Metanephros (tissue), 2 donors: ENCODE measurements at places on chromosomes 4 and X. TPM values are rescaled to one million over a fixed set of nuclear protein-coding genes. Genes with fewer than 3 reads are reported as not detected.

IL9R gene
- 0.12 TPM for total RNA-seq

NOX1 gene
- total RNA-seq = not detected

SLC9B1 gene
- 5.0 TPM for total RNA-seq

GABRE gene
- total RNA-seq = 31.9 TPM

SMIM31 gene
- total RNA-seq = not detected

MAGEB1 gene
- total RNA-seq = not detected

MAOB gene
- total RNA-seq = 12.9 TPM

HSD17B13 gene
- total RNA-seq = 0.12 TPM

SLC2A9 gene
- 15.0 TPM for total RNA-seq

ITIH6 gene
- total RNA-seq = not detected

DSPP gene
- not detected for total RNA-seq

SORCS2 gene
- total RNA-seq = 7.1 TPM

TCEAL7 gene
- total RNA-seq = 26.8 TPM

CDKL5 gene
- 17.2 TPM for total RNA-seq

RAB39B gene
- 2.0 TPM for total RNA-seq

MAML3 gene
- total RNA-seq = 15.5 TPM

HCFC1 gene
- total RNA-seq = 56.3 TPM

SLC4A4 gene
- 63.1 TPM for total RNA-seq

WDR17 gene
- total RNA-seq = 6.0 TPM

GRPEL1 gene
- total RNA-seq = 12.6 TPM

ARX gene
- total RNA-seq = 0.06 TPM

LSM6 gene
- total RNA-seq = 72.0 TPM

PCDH10 gene
- 3.4 TPM for total RNA-seq

MMRN1 gene
- 5.1 TPM for total RNA-seq

NIPAL1 gene
- 6.8 TPM for total RNA-seq

ATP1B4 gene
- total RNA-seq = 31.2 TPM

CCDC120 gene
- 6.4 TPM for total RNA-seq

ELOVL6 gene
- 15.0 TPM for total RNA-seq

MND1 gene
- 4.4 TPM for total RNA-seq

ZCCHC12 gene
- 1.2 TPM for total RNA-seq

TRAM1L1 gene
- 9.9 TPM for total RNA-seq

STPG2 gene
- 1.4 TPM for total RNA-seq

TCP11X2 gene
- total RNA-seq = 1.4 TPM

ARHGAP6 gene
- 23.9 TPM for total RNA-seq

NLGN3 gene
- 2.2 TPM for total RNA-seq

TBX22 gene
- total RNA-seq = 2.8 TPM

IQCM gene
- not detected for total RNA-seq

FAM47A gene
- total RNA-seq = not detected

NAA11 gene
- not detected for total RNA-seq

CXCL3 gene
- 2.6 TPM for total RNA-seq

VGLL1 gene
- 5.4 TPM for total RNA-seq

TCEAL5 gene
- total RNA-seq = 1.6 TPM

NCAPG gene
- total RNA-seq = 12.6 TPM

RTL9 gene
- 0.18 TPM for total RNA-seq

NALF2 gene
- total RNA-seq = 0.23 TPM

ZMAT1 gene
- total RNA-seq = 7.1 TPM

DGKK gene
- total RNA-seq = 3.2 TPM

S100G gene
- total RNA-seq = not detected

SNCA gene
- 80.4 TPM for total RNA-seq

RS1 gene
- not detected for total RNA-seq

TKTL2 gene
- not detected for total RNA-seq

FRAS1 gene
- total RNA-seq = 125 TPM

SPANXN4 gene
- total RNA-seq = not detected

MAGEA4 gene
- total RNA-seq = not detected

JADE3 gene
- 17.6 TPM for total RNA-seq
